ENCODE measurements at places on chromosomes 12 and 14.

DNA sequence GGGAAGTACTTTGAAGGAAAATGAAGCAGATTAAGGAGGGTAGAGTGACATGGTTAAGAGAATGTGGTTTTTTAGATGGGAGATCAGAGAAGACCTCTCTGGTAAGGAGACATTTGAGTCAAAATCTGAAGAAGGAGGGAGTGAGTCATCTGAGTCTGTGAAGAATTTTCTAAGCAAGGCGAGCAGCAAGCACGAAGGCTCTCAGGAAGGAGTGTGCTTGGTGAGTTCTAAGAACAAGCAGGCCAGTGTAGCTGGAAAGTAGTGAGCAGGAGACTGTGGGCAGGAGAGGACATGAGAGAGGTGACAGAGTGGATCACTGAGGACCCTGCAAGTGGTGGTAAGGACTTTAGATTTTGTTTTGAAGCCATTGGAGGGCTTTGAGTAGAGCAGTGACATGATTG lies 76.3 kb upstream of the FUT8 start:
- no peak for DNase-seq

- no peak for DNase-seq
Measured at GRCh38 chr14:28608851-28609828, 157.4 kb upstream of the FOXG1 start.

DNA sequence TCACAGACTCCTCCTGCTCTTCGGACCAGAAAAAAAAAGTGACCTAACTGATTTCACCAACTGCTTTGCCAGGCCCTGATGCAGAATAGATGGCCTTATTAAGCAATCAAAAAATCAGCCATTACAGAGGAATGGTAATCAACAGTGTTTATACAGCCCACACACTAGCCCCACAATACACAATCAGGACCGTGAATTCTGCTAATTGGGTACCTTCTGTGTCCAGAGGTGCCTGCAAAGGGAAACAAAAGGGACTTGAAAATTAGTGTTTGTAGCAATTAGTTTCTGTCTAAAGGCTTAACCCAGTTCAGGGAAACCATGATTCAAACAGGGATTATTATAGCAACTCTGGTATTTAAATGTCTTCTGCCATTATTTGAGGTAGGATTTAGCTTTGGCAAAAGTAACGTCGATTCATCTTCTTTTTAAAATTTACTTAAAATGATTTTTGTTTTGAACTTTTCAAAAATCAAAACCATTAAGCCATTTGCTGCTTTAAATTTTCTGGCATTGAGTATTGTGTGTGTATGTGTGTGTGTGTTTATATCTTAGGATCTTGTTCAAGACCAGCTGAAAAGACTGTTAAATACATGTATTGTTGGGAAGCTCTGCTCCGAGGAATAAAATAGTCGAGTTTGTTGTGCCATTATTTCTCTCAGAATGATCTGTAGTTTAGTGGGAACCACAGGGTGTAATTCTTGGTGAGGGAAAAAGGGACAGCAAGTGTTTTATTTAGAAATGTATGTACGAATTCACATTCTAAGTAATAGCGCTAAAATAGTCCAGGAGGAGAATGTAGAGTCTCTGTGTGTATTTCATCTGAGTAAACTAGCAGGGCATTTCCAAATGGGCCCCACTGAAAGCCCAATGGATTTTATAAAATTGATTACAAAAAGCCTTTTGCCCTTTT lies 156.1 kb downstream of the PTCSC3 start:
- DNase-seq, result no peak

DNA sequence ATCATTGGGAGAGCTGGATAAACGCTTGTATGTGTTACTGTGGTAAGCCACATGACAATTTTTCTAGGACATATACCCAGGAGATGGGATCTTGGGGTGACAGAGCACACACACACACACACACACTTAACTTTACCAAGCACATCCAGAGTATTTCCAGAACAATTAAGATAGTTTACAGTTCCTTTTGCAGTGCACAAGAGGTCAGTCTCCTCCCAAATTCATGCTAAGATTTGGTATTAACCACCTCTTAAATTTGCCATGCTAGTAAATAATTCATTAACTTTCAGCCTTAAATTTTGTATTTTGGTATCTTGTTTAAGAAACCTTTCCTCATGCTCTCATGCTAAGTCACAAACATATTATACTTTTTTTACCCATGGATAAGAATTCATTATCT lies 33.9 kb upstream of the LIMA1 start:
- no peak for DNase-seq

DNA sequence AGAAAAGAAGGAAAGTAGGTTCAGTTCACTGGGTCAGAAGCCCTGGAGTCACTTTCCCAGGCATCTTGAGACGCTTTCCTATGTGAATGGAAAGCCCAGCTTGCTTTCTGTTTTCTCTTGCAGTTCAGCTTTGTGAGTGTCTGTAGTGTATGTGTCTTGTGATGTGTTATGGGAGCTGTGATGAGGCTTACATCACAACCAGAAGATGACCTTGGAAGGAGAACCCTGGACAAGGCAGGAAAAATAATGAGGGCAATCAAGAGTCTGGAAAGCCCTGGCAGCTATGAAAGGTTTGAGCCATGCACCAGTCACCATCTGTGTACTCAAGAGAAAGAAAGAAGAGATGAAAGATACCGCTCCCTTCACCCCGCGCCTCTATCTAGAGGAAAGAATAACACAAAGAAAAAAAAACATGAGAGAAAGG lies 35.2 kb upstream of the PTGR2 start:
- no peak for DNase-seq

- no peak for DNase-seq
Measured at GRCh38 chr12:121825041-121825523, 21.3 kb downstream of the SETD1B start.

DNA sequence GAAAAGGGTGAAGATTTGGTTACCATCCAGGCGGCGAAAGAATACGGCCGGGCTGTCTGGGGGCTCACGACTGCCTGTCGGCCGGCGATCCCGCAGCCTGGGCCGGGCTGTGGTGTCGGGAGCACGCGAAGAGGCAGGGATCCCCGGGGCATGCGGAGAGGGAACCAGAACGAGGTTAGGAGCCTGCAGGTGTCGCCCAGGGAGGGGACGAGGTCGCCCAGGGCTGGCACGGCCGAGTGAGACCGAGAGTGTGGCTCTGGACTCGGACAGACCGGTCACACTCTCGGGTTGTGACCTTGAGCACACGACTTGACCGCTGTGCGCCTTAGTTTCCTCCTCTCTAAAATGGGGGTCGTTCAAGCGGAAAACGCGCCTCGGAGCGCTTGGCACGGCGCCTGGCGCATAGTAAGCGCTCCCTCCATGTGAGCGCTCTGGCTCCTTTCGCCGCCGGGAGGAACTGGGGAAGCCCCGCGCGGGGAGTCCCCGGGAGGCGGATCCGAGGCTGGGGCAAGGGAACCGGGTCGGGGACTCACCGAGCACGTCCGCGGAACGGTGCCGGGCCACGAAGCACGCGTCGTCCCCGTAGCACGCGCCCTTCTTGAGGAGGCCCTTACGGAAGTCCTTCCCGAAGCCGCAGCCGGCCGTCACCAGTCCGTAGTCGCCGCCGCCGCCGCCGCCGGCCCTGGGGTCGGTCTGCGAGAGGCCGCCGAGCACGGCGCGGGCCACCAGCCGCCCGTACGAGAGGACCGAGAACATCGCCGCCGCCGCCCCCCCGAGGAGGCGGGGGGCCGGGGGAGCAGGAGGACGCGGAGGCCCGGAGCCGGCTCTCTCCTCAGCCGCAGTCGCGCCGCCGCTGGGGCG lies 612 bp downstream of the PPTC7 start:
- peak; percentile 57 for DNase-seq

DNA sequence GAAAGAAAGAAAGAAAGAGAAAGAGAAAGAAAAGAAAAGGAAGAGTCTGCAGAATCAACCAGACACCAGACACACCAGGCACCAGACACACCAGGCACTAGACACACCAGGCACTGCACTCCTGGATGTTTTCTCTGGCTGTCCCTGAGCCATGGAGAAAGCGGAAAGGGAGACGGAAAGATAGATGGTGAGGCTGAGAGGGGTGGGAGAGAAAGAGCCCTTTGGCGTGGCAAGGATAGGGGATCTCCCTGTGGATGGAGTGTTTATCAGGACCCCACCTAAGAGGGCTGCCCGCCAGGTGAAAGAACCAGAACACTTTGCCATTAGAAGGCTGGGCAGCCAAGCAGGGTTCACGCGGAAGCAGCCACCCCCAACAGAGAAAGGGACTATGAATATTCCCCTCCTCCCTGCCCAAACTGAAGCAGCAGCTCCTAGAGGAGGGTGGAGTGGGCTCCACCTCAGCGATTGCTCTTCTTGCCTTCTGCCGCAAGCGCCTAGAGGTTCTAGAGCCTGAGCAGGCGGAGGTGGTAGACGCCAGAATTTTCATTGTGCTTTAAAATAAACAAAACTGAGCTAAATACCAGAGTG lies 13.4 kb downstream of the ST8SIA1 start:
- no peak for DNase-seq

DNA sequence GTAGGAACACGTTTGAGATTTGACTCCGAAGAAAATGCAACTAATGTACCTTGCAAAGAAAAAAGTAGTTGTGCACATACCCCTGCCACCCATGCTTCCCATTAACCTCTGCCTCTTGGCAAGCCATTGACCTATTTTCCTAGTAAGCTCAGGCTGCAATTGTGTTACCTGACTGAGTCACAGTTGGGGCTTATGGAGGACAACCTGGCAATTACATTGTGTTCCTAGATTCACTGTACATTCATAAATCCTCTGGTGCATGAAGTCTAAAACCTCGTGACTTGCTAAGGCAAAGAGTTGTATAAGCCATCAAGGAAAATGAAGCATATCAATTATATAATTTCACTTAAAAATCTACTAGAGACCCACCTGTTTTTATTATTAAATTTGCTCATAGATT lies 62.0 kb upstream of the DUSP6 start:
- DNase-seq, result no peak

DNA sequence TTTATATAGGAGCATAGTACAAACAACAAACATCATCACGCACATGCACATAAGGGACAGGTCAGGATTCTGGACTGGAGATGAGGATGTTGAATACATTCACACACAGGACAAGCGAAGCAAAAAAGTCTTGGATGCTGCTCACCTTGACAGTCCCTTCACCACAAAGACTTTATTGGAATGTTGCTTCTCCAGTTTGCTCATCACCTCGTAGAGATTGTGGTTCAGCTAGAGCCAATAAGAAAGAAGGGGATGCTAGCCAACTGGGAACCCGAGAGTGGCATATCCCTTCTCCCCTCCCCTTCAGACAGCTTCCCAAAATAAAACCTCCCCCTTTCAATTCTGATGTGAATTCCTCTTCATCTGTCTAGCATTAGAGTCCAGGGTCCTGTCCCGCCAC lies 25.4 kb upstream of the SMAGP start:
- DNase-seq, result no peak

GRCh38 chr12:116959845-116960514 lies 49.2 kb downstream of the FBXW8 start:
- no peak for DNase-seq

GRCh38 chr12:108400056-108400455 lies 60.9 kb upstream of the CMKLR1 start:
- no peak for DNase-seq

GRCh38 chr12:96985515-96986362 lies 78.7 kb downstream of the NEDD1 start:
- peak; percentile 3 for DNase-seq

GRCh38 chr12:53428741-53429140 lies 5.1 kb downstream of the AMHR2 start:
- DNase-seq, result no peak

GRCh38 chr12:62537551-62537950 lies 70.9 kb downstream of the MON2 start:
- DNase-seq, result no peak

All from stimulated activated CD8-positive, alpha-beta memory T cell treated with anti-CD3 and anti-CD28 coated beads, Interleukin-2, amount 100 ng/mL, for 1 hour (primary cell).